ENCODE measurements at places on chromosomes 5 and 9. TPM values are rescaled to one million over a fixed set of nuclear protein-coding genes. Genes with fewer than 3 reads are reported as not detected.

DNA sequence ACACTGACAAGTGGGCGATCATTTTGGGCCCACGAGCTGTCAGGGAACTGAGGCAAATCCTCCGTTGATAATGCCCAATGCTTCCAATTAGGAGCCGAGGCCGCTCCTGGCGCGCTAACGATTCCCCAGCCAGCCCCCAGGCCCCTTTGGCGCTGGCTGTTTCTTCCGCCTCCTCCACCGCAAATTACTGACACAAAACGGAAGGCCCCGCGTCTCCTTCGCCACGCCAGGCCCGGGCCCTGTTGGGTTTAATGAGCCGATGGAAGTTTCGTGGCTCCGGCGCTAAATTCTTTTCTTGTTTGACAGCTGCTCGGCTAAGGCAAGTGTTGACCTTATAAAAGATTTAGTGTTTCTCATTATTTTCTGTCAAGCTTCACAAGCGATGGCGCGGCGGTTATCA lies 25.7 kb upstream of the BARHL1 start:
- no peak for DNase-seq

GRCh38 chr5:60382716-60383115 lies 317.2 kb downstream of the DEPDC1B start:
- DNase-seq, result peak; percentile 57

- no peak for DNase-seq
Measured at GRCh38 chr9:117574099-117574498, 130.1 kb upstream of the TLR4 start.

GRCh38 chr9:105282870-105283621 lies 38.6 kb downstream of the SLC44A1 start:
- DNase-seq, result no peak

GRCh38 chr5:95731571-95732554 lies 727 bp downstream of the RHOBTB3 start:
- DNase-seq, result peak; percentile 68

LCN1 gene
- not detected for total RNA-seq

NR5A1 gene
- not detected for total RNA-seq

DNA sequence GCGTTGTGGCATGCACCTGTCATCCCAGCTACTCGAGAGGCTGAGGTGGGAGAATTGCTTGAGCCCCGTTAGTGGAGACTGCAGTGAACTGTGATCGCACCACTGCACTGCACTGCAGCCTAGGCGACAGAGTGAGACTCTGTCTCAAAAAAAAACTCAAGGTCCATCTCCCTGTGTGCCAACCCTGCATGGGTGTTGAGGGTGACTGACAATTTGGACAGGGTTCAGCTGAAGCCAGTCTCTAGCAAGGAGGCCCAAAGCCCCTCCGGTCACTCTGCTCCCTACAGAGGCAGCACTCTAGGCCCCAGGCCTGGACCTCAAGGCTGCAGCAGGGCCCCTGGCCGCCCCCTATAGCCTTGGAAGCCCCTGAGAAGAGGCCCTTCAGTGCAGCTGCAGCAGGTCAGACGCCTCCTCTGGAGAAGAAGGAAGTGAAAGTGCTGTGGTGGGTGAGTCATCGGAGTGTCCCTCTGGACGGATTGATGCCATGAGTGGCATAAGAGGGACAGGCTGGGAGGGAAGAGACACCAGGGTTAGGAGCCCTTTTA lies 39.2 kb upstream of the NEK6 start:
- DNase-seq, result no peak

IRX2 gene
- total RNA-seq, result 44.2 TPM

DNA sequence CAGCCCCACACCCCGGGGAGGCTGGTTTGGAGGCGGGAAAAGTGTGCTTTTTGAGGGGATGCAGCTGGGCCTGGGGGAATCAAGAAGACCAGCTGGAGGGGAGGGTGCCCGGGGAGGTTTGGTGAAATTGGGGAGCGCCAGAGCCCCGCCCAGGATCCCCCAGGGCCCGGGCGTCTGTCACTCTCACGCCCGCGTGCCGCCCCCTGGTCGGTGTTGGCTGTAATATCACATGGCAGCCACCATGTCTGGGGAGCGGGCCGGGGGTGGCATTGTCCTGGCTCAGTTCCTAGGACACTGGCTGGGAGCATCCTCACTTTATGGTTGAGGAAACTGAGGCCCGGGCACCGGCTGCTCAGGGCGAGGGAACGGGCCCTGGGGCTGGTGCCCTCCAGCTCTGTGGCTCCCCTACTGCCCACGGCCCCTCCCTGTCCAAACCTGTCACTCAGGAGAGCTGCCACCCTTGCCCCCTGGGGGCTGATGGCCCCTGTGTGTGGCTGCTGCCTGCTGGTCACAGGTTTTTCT lies 27.5 kb downstream of the ASS1 start:
- no peak for DNase-seq

DNA sequence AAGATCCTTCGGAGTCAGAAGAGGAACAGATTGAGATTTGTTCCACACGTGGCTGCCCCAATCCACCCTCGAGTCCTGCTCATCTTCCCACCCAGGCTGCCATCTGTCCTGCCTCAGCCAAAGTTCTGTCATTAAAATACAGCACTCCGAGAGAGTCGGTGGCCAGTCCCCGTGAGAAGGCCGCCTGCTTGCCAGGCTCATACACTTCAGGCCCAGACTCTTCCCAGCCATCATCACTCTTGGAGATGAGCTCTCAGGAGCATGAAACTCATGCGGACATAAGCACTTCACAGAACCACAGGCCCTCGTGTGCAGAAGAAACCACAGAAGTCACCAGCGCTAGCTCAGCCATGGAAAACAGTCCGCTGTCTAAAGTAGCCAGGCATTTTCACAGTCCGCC lies 85.9 kb downstream of the GOLPH3 start:
- no peak for DNase-seq

- DNase-seq, result no peak
Measured at GRCh38 chr9:123322273-123323195, 33.5 kb upstream of the CRB2 start.

FRRS1L gene
- not detected for total RNA-seq

DNA sequence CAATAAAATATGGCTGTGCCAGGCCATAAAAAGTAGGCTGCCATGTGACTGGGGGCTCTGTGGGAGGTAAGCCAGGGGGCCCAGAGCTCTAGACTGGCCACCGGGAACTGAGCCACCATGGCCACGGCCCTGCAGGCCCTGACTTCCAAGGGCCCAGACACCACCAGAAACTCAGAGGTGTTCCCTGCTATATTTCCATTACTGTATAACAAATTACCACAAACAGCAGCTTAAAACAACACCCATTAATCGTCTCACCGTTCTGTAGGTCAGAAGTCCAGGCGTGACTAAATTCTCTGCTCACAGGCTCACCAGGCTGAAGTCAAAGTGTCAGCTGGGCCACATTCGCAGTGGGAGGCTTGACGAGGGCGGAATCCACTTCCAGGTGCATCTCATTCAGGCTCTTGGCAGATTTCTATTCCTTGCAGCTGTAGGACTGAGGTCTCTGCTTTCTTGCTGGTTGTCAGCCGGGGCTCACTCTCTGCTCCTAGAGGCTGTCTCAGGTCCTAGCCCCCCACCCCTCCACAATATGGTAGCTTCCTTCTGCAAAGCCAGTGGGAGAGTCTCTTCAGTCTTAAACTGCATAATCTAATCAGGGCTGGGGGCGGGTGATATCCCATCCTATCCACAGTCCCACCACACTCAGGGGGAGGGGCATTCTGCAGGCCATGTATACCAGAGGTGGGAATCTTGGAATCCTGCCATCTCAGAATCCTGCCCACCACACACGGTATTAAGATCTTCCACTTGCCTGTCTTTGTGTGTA lies 125.4 kb downstream of the C5orf15 start:
- DNase-seq, result peak; percentile 37

- DNase-seq, result no peak
Measured at GRCh38 chr5:178279026-178279722, 46.6 kb upstream of the PHYKPL start.
